ENCODE measurements at places on chromosomes 4 and X.

- H3K27ac ChIP-seq, result no peak overlapping the region
- no peaks in the 10 kb centered on the region for H3K36me3 ChIP-seq
- ATAC-seq, result no peak
Measured at GRCh38 chr4:91025241-91026148, 898.3 kb downstream of the CCSER1 start.

- H3K4me3 ChIP-seq, result no peak overlapping the region
- ATAC-seq, result no peak
- no peaks in the 10 kb centered on the region for H3K4me1 ChIP-seq
- peaks cover 23% of the 10 kb centered on the region for H3K36me3 ChIP-seq
- H3K27ac ChIP-seq, result no peak overlapping the region
Measured at GRCh38 chr4:26780539-26780938, 80.1 kb upstream of the STIM2 start.

DNA sequence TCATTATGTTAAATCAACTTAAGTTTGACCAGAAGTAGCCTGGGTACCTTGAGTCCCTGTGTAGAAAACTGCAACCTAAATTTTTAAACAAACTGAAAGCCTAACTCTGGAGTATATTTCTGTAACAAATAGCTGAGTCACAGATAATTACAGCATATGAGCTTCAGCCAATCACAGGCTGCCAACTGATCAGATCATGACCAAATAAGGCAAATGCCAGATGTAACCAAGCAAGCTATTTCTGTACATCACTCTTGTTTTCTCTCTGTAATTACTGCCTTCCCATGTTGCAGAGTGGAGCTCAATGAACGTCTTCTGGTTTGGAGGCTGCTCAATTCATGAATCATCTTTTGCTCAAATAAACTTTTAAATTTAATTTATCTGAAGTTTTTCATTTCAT lies 980.9 kb upstream of the DIAPH2 start:
- no peak overlapping the region for H3K4me3 ChIP-seq
- no peaks in the 10 kb centered on the region for H3K4me1 ChIP-seq
- no peak overlapping the region for H3K27ac ChIP-seq

- peak overlapping the region; percentile 74 for H3K4me3 ChIP-seq
- no peaks in the 10 kb centered on the region for H3K27me3 ChIP-seq
- H3K36me3 ChIP-seq, result no peaks in the 10 kb centered on the region
- peaks cover 3% of the 10 kb centered on the region for H3K4me1 ChIP-seq
- H3K27ac ChIP-seq, result peak overlapping the region; percentile 92
Measured at GRCh38 chr4:147734496-147734895, 2.6 kb downstream of the ARHGAP10 start.

GRCh38 chr4:4302416-4302815 lies 12.4 kb downstream of the ZBTB49 start:
- H3K4me3 ChIP-seq, result no peak overlapping the region
- no peaks in the 10 kb centered on the region for H3K4me1 ChIP-seq
- ATAC-seq, result no peak
- H3K36me3 ChIP-seq, result peaks cover 60% of the 10 kb centered on the region
- no peak overlapping the region for H3K27ac ChIP-seq

GRCh38 chr4:89300499-89300898 lies 7.1 kb downstream of the GPRIN3 start:
- peaks cover 12% of the 10 kb centered on the region for H3K4me1 ChIP-seq
- no peaks in the 10 kb centered on the region for H3K36me3 ChIP-seq
- H3K27me3 ChIP-seq, result no peaks in the 10 kb centered on the region
- no peak overlapping the region for H3K4me3 ChIP-seq
- no peak for ATAC-seq

DNA sequence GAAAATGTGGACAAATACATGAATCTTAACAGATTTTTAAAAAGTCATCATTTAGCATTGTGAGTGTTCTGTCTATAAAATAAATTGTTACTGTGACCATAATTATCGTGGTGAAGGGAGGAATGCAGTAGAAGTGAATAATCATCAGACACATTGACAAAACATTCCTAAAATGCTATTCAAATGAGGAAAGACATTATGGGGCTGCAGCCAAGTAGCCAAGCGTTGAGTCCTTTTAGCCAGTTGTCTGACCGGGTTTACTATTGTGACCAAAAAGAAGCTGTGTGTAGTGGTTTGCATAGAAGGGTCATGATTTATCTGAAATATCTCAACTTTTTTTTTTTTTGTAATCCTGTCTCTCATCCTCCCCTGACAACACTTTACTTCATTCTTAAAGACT lies 19.5 kb downstream of the WWC2 start:
- no peaks in the 10 kb centered on the region for H3K36me3 ChIP-seq
- no peak for ATAC-seq
- H3K27me3 ChIP-seq, result no peaks in the 10 kb centered on the region
- H3K27ac ChIP-seq, result peak overlapping the region; percentile 2

- no peak overlapping the region for H3K27ac ChIP-seq
- no peaks in the 10 kb centered on the region for H3K27me3 ChIP-seq
- no peaks in the 10 kb centered on the region for H3K4me1 ChIP-seq
- no peak for ATAC-seq
- H3K4me3 ChIP-seq, result no peak overlapping the region
- H3K36me3 ChIP-seq, result no peaks in the 10 kb centered on the region
Measured at GRCh38 chr4:152946446-152946845, 10.3 kb downstream of the FHDC1 start.

- H3K27me3 ChIP-seq, result no peaks in the 10 kb centered on the region
- peak; percentile 30 for ATAC-seq
- H3K36me3 ChIP-seq, result no peaks in the 10 kb centered on the region
- H3K4me1 ChIP-seq, result no peaks in the 10 kb centered on the region
- H3K4me3 ChIP-seq, result no peak overlapping the region
Measured at GRCh38 chr4:184267673-184268583, 50.3 kb upstream of the ENPP6 start.

DNA sequence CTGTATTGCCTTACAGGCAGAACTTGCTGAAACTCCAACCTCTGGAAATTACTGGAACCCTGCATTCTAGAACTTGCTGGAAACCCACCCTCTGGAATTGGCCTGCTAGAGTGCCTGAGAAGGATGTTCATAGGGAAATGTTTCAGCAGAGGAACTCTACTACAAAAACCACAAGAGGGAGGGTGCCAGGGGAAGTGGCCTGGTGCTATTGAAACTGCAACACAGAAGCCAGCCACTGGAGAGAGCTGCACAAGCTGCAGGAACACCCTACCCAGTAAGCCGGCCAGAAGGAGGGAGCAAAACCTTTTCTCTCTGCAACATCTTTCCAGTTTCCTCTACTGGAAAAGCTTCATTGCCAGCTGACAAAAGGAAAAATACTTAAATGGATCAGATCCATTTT lies 2.5 kb upstream of the BRWD3 start:
- H3K4me3 ChIP-seq, result no peak overlapping the region
- H3K27ac ChIP-seq, result no peak overlapping the region
- no peak for ATAC-seq
- H3K4me1 ChIP-seq, result no peaks in the 10 kb centered on the region

GRCh38 chr4:177214935-177215334 lies 94.7 kb upstream of the NEIL3 start:
- H3K4me3 ChIP-seq, result no peak overlapping the region
- H3K27ac ChIP-seq, result no peak overlapping the region
- H3K36me3 ChIP-seq, result no peaks in the 10 kb centered on the region
- no peaks in the 10 kb centered on the region for H3K4me1 ChIP-seq
- no peaks in the 10 kb centered on the region for H3K27me3 ChIP-seq

DNA sequence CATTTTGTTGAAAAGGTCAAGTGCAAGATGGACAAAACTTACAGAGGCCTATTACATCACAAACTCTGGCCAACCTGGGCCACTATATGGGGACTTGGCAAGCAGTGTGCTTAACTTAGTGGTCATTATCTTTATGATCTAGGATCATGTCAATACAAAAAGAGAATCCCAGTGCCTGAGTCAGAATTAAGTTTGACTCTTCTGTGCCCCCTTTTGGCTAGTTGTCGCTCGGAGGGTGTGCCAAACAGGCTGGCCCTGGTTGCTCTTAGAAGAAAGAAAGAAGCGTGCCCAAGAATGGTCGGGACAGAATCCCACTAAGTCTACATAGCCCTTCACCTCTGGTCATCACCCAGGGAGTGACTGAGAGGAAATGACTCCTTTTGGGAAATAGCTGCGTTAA lies 100.1 kb downstream of the EIF4E start:
- no peaks in the 10 kb centered on the region for H3K36me3 ChIP-seq
- no peaks in the 10 kb centered on the region for H3K4me1 ChIP-seq
- no peaks in the 10 kb centered on the region for H3K27me3 ChIP-seq
- no peak overlapping the region for H3K4me3 ChIP-seq
- no peak overlapping the region for H3K27ac ChIP-seq

- no peak for ATAC-seq
- no peak overlapping the region for H3K27ac ChIP-seq
- no peaks in the 10 kb centered on the region for H3K36me3 ChIP-seq
- no peaks in the 10 kb centered on the region for H3K27me3 ChIP-seq
- no peak overlapping the region for H3K4me3 ChIP-seq
Measured at GRCh38 chr4:19380600-19380999, 871.1 kb upstream of the SLIT2 start.

- H3K36me3 ChIP-seq, result no peaks in the 10 kb centered on the region
- no peak overlapping the region for H3K27ac ChIP-seq
- H3K27me3 ChIP-seq, result no peaks in the 10 kb centered on the region
- no peak for ATAC-seq
Measured at GRCh38 chrX:109927663-109928273, 75.1 kb upstream of the TMEM164 start.

DNA sequence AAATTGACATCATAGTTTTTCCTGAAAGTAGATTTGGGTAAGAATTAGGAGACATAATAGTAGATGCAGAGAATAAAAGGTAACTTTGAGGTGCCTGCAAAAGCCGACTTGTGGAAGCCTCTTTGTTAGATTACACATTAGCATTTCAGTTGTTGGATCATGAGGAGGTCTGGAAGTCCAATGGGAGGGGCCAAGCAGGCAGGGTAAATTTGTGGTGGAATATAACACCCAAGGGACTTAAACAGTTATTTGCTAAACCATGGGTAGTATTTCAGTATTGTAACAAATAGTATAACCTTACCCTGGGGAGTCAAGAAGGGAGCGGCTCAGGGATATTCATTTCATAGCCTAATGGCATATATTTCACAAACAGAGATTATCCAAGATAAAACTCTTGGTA lies 810.7 kb upstream of the AMOT start:
- H3K4me1 ChIP-seq, result no peaks in the 10 kb centered on the region
- no peak for ATAC-seq
- H3K36me3 ChIP-seq, result no peaks in the 10 kb centered on the region
- no peak overlapping the region for H3K4me3 ChIP-seq

- no peaks in the 10 kb centered on the region for H3K36me3 ChIP-seq
- H3K27ac ChIP-seq, result no peak overlapping the region
- H3K4me3 ChIP-seq, result no peak overlapping the region
- no peaks in the 10 kb centered on the region for H3K27me3 ChIP-seq
- no peaks in the 10 kb centered on the region for H3K4me1 ChIP-seq
- no peak for ATAC-seq
Measured at GRCh38 chr4:154616731-154617130, 4.3 kb upstream of the FGG start.

Data from gastroesophageal sphincter (tissue), 4 donors.